CD4-positive, alpha-beta memory T cell (primary cell): ENCODE measurements at places on chromosomes 13 and 19. TPM values are rescaled to one million over a fixed set of nuclear protein-coding genes. Genes with fewer than 3 reads are reported as not detected.

DNA sequence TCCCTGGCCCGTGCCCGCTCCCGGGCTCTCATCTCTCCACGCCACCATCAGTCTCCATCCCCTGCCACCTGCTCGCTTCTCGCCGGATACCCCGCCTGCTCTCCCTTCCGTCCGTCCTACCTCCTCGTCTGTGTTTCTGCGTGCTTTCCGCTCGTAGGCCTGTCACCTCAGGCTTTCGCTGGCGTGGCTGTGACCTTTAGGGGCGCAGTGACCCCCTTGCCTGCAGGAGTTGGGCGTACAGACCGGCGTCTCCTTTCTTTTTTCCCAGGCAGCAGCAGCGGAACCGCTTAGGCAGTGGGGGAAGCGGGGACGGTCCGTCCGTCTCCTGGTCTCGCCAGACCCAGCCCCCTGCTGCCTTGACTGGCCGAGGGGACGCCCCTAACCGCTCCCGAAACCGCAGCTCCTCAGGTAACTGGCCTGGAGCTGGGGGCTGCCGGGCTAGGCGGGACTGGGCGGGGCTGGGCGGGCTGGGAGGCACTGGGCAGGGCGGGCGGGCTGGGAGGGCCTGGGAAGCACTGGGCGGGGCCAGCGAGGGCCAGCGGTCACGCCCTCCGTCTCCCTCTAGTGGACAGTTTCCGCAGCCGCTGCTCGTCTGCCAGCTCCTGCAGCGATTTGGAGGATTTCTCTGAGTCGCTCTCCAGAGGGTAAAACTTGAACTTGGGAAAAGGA, 6.3 kb downstream of the PGLYRP1 start:
- peak overlapping the region; percentile 76 for H3K4me3 ChIP-seq
- H3K36me3 ChIP-seq, result no peaks in the 10 kb centered on the region
- peak overlapping the region; percentile 53 for H3K27ac ChIP-seq

GRCh38 chr13:48233889-48234488, 983 bp downstream of the ITM2B start:
- peaks cover 9% of the 10 kb centered on the region for H3K36me3 ChIP-seq
- peaks cover 51% of the 10 kb centered on the region for H3K4me1 ChIP-seq
- H3K27ac ChIP-seq, result peak overlapping the region; percentile 98
- DNase-seq, result no peak
- no peaks in the 10 kb centered on the region for H3K27me3 ChIP-seq

DNA sequence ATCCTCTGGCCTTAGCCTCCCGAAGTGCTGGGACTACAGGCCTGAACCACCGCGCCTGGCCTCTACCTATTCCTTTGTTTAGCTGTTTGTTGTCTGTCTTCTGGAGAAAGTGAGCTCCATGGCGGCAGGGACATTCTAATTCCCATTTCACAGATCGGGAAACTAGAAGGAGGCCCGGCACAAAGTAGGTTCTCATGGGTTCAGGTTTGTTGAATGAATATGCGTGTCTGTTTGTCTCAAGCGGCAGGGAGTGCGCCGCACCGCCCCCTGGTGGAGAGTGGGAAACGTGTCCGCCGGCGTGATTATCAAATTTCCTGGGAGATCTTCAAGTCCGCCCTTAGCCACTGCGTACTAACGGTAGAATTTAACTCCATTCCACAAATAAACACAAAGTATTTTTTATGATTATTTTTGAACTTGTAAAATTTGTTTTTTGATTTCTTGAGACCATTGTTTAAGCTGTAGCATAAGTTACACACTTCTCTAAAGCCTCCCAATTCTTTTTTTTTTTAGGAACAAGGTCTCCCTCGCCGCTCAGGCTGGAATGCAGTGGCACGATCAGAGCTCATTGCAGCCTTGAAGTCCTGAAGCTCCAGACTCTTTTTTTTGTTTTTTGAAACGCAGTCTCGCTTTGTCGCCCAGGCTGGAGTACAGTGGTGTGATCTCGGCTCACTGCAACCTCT, 8.9 kb upstream of the CCDC9 start:
- DNase-seq, result peak; percentile 74
- H3K36me3 ChIP-seq, result no peaks in the 10 kb centered on the region
- no peaks in the 10 kb centered on the region for H3K27me3 ChIP-seq

DNA sequence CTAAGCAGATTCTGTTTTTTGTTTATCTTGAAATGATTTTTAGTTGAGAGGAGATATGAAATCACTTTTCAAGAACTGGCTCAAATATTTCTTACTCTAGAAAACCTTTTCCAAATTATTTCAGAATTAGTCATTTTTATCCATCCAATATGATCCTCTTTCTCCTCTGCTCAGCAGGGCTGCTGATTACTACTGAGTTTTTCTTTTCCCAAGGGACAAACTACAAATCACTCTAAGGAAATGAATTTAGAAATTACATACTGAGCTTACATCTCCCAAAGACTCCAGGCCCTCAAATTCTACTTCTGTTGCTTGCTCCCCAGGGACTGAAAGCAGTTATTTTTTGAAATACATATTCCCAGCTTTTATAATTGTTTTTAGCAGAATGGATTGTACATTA, 87.4 kb upstream of the UFM1 start:
- H3K4me3 ChIP-seq, result no peak overlapping the region
- H3K36me3 ChIP-seq, result no peaks in the 10 kb centered on the region
- H3K27ac ChIP-seq, result no peak overlapping the region
- no peaks in the 10 kb centered on the region for H3K4me1 ChIP-seq
- H3K27me3 ChIP-seq, result no peaks in the 10 kb centered on the region

DNA sequence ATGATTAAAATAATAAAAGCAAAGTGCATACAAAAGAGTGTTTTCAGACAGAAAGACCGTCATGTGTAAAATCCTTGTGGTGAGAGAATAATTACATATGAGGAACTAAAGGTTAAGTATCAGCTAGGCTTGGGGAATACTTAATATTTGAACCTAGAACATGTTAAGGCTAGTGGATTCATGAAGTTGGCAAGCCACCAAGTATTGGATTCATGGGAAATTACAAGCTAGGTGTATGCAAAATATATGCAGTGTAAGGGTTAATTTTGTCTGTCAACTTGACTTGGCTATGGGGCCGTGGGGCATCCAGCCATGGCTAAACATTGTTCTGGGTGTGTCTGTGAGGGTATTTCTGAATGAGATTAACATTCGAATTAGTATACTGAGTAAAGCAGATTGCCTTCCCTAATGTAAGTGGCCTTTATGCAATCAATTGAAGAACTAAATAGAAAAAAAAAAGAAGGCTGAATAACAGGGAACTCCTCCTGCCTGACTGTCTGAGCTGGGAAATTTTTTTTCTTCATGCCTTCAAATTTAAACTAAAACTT, 533.5 kb upstream of the KLF12 start:
- no peak overlapping the region for H3K27ac ChIP-seq
- H3K36me3 ChIP-seq, result no peaks in the 10 kb centered on the region
- no peak for DNase-seq
- no peaks in the 10 kb centered on the region for H3K27me3 ChIP-seq
- no peaks in the 10 kb centered on the region for H3K4me1 ChIP-seq
- H3K4me3 ChIP-seq, result no peak overlapping the region

DNA sequence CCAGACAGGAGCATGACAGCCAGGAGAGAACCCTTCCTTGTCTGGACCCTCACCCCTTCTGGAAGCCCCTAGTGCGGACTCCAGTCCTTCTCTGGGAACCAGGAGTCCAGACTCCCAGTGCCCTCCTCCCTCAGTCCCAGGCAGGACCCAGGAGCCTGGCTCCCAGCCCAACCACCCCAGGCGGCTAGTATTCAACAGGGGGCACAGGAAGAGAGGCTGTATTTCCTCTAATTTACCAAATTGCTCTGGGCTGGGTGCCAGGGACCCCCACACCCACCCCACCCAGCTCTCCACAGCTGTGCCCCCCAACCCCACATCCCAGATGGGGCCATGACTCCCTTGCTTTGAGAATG, 3.3 kb downstream of the GRIN2D start:
- H3K36me3 ChIP-seq, result no peaks in the 10 kb centered on the region
- no peak overlapping the region for H3K4me3 ChIP-seq
- H3K27ac ChIP-seq, result no peak overlapping the region
- H3K27me3 ChIP-seq, result peaks cover 23% of the 10 kb centered on the region

- no peak overlapping the region for H3K4me3 ChIP-seq
- no peak overlapping the region for H3K27ac ChIP-seq
- H3K27me3 ChIP-seq, result no peaks in the 10 kb centered on the region
- no peaks in the 10 kb centered on the region for H3K4me1 ChIP-seq
- no peaks in the 10 kb centered on the region for H3K36me3 ChIP-seq
- no peak for DNase-seq
These were observed 130.8 kb upstream of the PCDH20 start for GRCh38 chr13:61546413-61546812.

DNA sequence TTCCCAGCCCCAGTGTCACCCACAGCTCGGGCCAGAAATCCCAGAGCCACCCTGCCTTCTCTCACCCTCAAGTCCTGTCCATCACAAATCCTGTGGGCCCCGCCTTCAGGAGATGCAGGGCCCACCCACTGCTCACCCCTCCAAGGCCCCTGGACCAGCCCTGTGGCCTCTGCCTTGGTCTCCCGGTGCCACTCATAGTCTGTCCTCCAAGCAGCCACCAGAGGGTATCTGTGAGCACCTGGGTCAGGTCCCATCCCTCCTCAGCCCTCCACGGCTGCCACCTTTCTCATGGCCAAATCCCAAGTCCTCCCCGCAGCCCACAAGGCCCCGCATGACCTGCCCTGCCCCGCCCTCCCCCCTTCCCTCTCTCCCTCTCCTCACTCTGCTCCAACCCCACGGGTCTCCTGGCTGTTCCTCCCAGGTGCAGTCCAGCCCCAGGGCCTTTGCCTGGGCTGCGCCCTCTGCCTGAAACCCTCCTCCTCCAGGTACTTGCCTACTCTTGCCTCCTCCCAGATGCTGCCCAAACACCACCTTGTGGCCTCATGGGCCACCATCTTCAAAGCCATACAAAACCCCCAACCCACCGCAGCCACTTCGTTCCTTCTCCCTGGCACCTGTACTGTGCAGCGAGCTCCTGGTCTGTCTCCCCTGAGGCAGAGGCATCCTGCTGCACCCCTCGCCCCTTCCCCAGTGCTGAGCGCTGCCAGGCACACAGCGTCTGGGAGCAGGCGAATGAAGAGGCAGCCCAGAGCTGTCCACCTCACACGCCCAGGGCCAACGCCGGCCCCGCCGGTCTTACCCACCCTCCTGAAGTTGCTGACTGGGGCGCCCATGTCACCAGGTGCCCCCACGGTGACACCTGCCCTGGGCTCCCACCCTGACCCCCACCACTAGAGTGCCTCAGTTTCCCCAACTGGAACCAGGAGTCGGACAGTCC, 13.2 kb upstream of the UQCR11 start:
- H3K27ac ChIP-seq, result no peak overlapping the region
- H3K27me3 ChIP-seq, result no peaks in the 10 kb centered on the region
- no peak for DNase-seq
- peaks cover 12% of the 10 kb centered on the region for H3K36me3 ChIP-seq

GRCh38 chr13:47478985-47479384, 522.1 kb downstream of the SUCLA2 start:
- no peak for DNase-seq
- H3K36me3 ChIP-seq, result no peaks in the 10 kb centered on the region
- H3K27ac ChIP-seq, result no peak overlapping the region
- no peaks in the 10 kb centered on the region for H3K27me3 ChIP-seq

GRCh38 chr19:50794876-50795663, 4.9 kb downstream of the ACP4 start:
- peaks cover 5% of the 10 kb centered on the region for H3K4me1 ChIP-seq
- peaks cover 23% of the 10 kb centered on the region for H3K36me3 ChIP-seq
- no peak overlapping the region for H3K4me3 ChIP-seq
- H3K27me3 ChIP-seq, result no peaks in the 10 kb centered on the region
- no peak overlapping the region for H3K27ac ChIP-seq

DNA sequence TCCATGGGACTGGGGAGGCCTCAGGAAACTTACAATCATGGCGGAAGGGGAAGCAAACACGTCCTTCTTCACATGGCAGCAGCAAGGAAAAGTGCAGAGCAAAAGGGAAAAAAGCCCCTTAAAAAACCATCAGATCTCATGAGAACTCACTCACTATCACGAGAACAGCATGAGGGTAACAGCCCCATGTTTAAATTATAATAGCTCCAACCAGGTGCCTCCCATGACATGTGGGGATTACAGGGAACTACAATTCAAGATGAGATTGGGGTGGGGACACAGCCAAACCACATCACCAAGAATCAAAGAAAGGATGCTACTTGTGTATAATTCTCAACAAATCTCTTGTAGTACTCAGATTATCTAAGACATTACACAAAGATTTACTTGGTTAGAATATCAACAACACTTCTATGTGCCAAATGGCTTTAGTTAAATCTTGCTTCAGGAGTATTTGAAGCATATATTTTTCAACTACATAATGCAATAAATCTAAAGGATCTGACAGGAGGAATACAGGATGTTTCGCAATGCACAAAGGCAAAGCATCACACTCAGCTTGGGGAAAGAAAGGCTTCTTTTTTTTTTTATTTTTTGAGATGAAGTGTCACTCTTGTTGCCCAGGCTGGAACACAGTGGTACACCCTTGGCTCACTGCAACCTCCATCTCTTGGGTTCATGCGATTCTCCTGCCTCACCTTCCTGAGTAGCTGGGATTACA, 180.0 kb downstream of the LHFPL6 start:
- H3K4me1 ChIP-seq, result no peaks in the 10 kb centered on the region
- H3K4me3 ChIP-seq, result no peak overlapping the region
- H3K27me3 ChIP-seq, result no peaks in the 10 kb centered on the region
- no peak overlapping the region for H3K27ac ChIP-seq
- DNase-seq, result no peak

- no peak overlapping the region for H3K4me3 ChIP-seq
- DNase-seq, result no peak
- no peak overlapping the region for H3K27ac ChIP-seq
- peaks cover 55% of the 10 kb centered on the region for H3K4me1 ChIP-seq
- no peaks in the 10 kb centered on the region for H3K27me3 ChIP-seq
These were observed 3.3 kb downstream of the GPR18 start for GRCh38 chr13:99254830-99255229.

- no peak overlapping the region for H3K4me3 ChIP-seq
- H3K36me3 ChIP-seq, result no peaks in the 10 kb centered on the region
- no peak for DNase-seq
- H3K27ac ChIP-seq, result no peak overlapping the region
These were observed 3.7 kb upstream of the ZNF552 start for GRCh38 chr19:57818378-57818777.

GRCh38 chr13:21009036-21009435, 52.4 kb downstream of the LATS2 start:
- no peaks in the 10 kb centered on the region for H3K36me3 ChIP-seq
- no peak overlapping the region for H3K4me3 ChIP-seq
- H3K27me3 ChIP-seq, result no peaks in the 10 kb centered on the region
- H3K4me1 ChIP-seq, result no peaks in the 10 kb centered on the region
- no peak overlapping the region for H3K27ac ChIP-seq

GRCh38 chr13:107301724-107302374, 733.9 kb upstream of the ARGLU1 start:
- DNase-seq, result no peak
- no peaks in the 10 kb centered on the region for H3K36me3 ChIP-seq
- no peaks in the 10 kb centered on the region for H3K4me1 ChIP-seq
- no peak overlapping the region for H3K4me3 ChIP-seq
- no peaks in the 10 kb centered on the region for H3K27me3 ChIP-seq
- no peak overlapping the region for H3K27ac ChIP-seq

Gene ANGPTL8
- total RNA-seq, result not detected

Gene IGFL1
- total RNA-seq, result not detected

Gene ZSWIM9
- 10.5 TPM for total RNA-seq

Gene CRX
- total RNA-seq, result not detected

Gene S1PR2
- total RNA-seq, result 9.0 TPM

Gene ZNF497
- 2.0 TPM for total RNA-seq

Gene KPTN
- 4.0 TPM for total RNA-seq

Gene ABHD13
- total RNA-seq, result 22.9 TPM
